ENCODE measurements at places on chromosomes 7 and 10.

DNA sequence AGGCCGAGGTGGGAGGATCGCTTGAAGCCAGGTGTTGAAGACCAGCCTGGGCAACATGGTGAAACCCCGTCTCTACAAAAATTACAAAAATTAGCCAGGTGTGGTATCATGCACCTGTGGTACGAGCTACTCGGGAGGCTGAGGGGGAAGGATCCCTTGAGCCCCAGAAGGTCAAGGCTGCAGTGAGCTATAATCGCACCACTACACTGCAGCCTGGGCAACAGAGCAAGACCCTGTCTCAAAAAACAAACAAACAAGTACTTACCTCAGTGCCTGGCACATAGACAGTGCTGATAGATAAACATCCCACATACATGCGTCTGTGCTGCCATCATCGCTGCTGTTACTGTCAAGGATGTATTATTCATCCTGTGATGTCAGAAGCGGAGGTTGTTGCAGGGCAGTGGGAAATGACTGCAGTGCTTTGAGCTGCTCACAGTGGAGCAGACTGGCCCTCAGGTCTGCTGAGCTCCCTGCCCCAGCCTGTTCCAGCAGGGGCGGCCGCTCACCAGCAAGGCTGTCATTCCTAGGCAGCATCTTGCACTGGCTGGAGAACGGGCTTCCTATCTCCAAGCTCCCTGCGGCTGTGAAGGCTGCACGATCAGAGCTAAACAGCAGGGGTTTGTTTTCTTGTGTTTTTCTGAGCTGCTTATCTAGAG, 18.6 kb downstream of the FOXK1 start:
- DNase-seq: no peak

- no peak for DNase-seq
Measured at GRCh38 chr7:44711528-44711927, 37.1 kb upstream of the ZMIZ2 start.

- no peak for DNase-seq
Measured at GRCh38 chr7:65287023-65287422, 86.6 kb upstream of the ZNF92 start.

DNA sequence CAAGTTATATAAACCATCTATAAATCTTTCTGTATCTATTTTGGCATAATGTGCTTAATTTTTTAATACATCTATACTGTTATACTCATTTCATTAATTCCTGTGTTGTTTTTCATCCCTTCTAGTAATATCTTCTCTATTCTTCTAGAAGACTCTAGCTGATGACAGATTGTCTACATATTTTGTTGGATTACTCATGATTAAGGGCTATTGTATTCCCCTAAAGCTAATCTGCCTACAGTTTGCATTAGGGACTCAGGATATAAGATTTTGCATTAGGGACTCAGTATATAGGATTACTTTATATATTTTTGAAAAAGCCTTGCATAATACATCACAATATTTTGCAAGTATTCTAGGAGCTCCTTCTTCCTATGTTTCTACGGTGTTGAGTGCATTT, 8.3 kb upstream of the SEMA3A start:
- no peak for DNase-seq

DNA sequence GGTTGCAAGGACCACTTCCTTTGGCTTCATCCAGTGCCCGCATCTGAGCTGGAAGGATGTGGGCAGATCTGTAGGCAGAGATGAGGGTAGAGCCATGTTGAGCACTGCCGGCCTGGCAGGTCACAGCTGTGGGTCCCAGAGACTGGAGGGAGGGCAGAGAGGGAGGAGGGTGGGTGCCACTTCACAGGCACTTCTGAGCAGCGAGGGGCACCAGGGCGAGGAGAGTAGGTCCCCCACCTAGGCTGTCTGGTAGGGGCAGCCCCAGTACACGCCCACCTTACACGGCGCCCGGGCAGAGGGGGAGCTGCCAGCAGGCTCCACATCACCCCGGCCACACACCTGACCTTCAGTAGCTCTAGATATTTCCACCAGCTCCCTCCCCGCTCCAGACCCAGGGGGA, 473.0 kb upstream of the FOXK1 start:
- DNase-seq: no peak

GRCh38 chr7:101707587-101707986, 78.5 kb upstream of the MYL10 start:
- no peak for DNase-seq

- no peak for DNase-seq
Measured at GRCh38 chr7:46107610-46108217, 186.6 kb upstream of the IGFBP3 start.

- no peak for DNase-seq
Measured at GRCh38 chr7:117229350-117229749, 93.5 kb downstream of the WNT2 start.

DNA sequence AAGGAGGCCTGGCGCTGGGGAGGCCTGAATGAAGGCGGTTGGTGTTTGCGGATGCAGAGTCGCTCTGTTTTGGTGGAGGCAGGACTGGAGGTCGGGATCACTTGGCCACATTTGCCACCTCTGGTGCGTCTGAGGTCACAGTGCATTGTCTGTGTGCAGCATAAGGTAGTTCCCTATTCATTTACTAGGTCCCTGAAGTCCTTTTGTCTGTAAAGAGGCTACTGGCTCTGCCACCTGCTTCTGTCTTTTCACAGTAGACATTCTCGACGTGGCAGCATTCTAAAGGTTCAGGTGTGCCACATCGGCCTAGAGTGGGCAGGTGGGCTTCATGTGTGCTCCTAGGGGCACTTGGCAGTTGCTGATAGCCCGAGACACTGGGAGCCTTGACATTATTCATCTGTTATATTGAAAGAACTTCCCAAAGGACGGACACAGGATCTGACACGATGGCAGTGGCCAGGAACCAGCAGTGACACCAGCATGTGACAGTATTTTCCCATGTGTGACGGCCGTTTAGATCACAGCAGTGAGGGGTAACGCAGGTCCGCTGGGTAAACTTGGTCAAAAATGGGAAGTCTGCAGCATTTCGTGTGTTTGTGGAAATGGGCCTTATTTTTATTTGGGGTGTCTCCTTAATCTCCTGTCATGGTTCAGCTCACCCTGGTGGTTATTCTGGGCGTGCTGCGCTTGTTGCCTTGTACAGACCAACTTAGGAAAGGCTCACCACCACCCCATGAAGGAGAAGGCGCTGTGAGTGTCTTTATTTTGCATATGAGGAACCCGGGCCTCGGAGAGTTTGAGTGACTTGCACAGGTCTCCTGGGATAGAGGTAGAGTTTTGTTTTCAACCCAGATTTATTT, 5.9 kb downstream of the MGMT start:
- no peak for DNase-seq

- no peak for DNase-seq
Measured at GRCh38 chr10:132388891-132389432, 8.0 kb upstream of the PWWP2B start.

Measured in LNCaP clone FGC (cell line).